NCI-H2107 (cell line): ENCODE measurements at places on chromosomes 1 and 21.

GRCh38 chr1:145978471-145978853 is 14.0 kb downstream of the POLR3GL start:
- DNase-seq: no peak

GRCh38 chr1:159076438-159077119 is at the start of gene AIM2:
TSS of gene AIM2 (minus strand) at chr1:159076766. CDS start at chr1:159073499, 3,267 bp downstream.
- no peak for DNase-seq

GRCh38 chr1:22268327-22268726 is 125.4 kb upstream of the WNT4 start:
- DNase-seq: no peak

DNA sequence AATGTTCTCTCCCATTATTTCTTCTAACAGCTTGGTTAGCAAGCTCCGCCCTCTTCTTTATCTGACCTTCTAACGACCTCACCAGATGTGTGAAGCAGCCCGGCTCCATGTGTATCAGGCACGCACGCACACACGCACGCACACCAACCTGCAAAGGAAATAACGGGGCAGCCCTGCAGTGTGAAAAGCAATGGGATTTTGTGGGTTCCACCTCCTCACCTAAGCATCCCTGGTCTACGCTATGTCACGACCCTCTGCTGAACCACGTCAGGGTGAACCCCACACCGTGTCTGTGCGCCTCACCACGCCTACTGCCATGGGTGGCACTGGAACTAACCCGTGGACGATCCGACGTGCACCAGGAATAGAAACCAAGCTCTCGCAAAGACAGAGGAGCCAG is 10.4 kb downstream of the SSU72 start:
- no peak for DNase-seq

DNA sequence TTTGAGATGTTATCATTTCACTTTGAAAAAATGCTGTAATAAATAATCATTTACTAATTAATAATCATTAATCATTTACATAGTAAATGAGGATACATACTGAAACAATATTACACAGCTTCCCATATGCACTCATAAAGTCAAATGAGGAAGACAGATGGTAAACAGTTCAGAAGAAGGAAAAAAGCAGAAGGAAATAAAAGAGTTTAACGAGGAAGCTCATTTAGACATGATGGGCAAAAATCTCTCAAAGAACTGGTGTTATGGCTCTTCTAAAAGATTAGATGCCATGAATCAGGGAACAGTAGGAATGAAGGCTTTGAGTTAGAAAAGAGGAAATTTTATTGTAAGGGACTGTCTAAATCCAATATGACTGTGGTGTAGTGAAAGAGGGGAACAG is 347.6 kb downstream of the PTPRC start:
- no peak for DNase-seq

GRCh38 chr1:9345922-9346321 is 53.2 kb downstream of the SPSB1 start:
- no peak for DNase-seq

- no peak for DNase-seq
Measured at GRCh38 chr1:239354231-239354630, 32.1 kb upstream of the CHRM3 start.

GRCh38 chr1:73452522-73452921 is 745.5 kb downstream of the LRRIQ3 start:
- DNase-seq: no peak

DNA sequence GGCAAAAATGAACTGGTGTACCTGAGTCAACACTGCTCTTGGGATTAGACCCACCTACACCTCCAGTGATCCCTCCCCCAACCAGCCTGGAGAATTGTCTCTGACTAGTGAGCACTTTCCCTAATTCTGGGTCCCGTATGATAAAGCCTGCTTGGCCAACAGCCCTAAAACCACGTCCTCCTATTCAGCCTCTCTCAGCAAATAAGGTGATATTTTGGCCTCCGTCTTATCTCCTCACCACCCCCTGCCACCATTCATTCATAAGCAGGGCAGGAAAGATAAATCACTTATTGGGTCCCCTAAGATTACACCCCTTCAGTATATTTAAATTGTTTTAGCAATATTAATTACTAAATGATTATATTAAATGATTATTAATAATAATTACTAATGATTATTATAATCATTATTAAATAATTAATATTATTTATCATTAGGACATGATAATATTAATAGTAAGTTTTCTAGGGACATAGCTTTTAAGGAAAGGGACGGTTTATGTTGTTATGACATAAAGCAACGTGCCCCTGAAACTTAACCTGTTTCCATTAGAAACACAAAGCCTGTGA is 108.0 kb downstream of the DUSP10 start:
- no peak for DNase-seq
